ENCODE measurements at places on chromosomes 6 and 20. TPM values are rescaled to one million over a fixed set of nuclear protein-coding genes. Genes with fewer than 3 reads are reported as not detected.

DNA sequence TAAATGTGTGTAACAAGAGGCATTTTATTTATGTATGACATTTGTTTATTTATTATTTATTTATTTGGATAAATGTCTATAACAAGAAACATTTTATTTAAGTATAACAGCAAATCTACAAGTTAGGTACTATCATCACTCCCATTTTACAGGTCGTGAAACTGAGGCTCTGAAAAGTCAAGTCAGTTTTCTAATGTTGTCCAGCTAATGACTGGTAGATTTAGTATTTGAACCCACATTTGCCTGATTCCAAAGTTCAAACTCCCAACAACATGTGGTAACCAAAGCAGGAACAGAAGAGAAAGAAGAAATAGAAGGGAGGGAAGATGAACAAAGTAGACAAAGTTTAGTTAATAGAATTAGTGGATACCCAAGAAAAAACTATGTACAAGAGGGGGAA, 32.9 kb downstream of the BCAS1 start:
- DNase-seq = no peak
- no peak overlapping the region for H3K4me3 ChIP-seq
- no peak overlapping the region for H3K27ac ChIP-seq
- H3K27me3 ChIP-seq = no peaks in the 10 kb centered on the region
- H3K36me3 ChIP-seq = no peaks in the 10 kb centered on the region

- H3K4me1 ChIP-seq = peaks cover 14% of the 10 kb centered on the region
- H3K4me3 ChIP-seq = no peak overlapping the region
- H3K36me3 ChIP-seq = no peaks in the 10 kb centered on the region
- no peak for DNase-seq
Measured at GRCh38 chr6:4404415-4404814, 269.0 kb upstream of the ECI2 start.

DNA sequence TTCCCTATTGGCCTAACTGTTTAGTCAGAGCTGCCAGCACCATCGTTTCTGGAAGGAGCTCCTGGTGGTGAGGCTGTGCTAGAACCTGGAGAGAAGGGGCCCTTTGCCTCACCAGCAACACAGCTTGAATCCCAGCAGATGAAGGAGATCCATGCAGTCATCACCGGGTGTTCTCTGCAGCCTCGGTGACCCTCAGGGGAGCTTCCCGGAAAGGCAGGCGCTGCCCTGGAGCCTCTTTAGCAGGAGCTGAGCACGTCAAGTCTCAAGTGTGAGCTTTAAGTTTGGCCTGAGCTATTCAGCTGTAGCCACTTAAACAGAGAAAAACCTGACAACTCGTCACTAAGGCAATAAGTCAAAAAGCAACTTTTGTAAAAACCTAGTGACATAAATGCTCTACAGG, 181.2 kb upstream of the FOXQ1 start:
- H3K4me3 ChIP-seq = no peak overlapping the region
- H3K27ac ChIP-seq = no peak overlapping the region
- DNase-seq = no peak
- H3K4me1 ChIP-seq = peaks cover 18% of the 10 kb centered on the region
- H3K27me3 ChIP-seq = no peaks in the 10 kb centered on the region

DNA sequence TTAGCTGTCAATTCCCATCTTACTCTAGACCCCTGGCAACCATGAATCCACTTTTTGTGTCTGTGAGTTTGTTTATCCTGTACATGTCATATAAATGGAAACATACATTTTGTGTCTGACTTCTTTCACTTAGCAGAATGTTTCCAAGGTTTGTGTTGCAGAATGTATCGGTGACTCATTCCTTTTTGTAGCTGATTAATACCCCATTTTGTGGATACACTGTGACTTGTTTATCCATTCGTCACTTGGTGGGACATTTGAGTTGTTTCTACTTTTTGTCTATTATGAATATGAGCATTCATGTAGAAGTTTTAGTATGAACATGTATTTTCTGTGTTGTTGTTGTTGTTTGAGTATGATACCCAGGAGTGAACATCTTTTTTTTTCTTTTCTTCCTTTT, 21.4 kb downstream of the CDYL start:
- H3K4me3 ChIP-seq = no peak overlapping the region
- H3K27me3 ChIP-seq = no peaks in the 10 kb centered on the region
- peak; percentile 45 for DNase-seq
- peaks cover 14% of the 10 kb centered on the region for H3K4me1 ChIP-seq

DNA sequence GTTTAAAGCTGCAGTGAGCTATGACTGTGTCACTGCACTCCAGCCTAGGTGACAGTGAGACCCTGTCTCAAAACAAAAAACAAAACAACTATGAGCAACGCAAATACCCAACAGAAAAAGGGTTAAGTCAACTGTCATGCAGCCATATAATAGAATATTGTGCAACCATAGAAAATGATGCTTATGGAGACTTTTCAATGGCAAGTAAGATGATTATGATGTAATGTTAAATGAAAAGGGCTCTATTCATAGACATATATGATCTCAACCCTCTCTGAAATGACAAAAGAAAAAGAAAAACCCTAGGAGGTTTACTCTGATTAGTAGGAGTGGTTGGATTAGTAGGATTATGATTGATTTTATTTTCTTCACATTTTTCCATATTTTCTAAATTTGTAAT, 41.3 kb upstream of the TBC1D7 start:
- no peaks in the 10 kb centered on the region for H3K27me3 ChIP-seq
- H3K4me1 ChIP-seq = peaks cover 10% of the 10 kb centered on the region

GRCh38 chr6:84118191-84118590, 84.6 kb downstream of the MRAP2 start:
- no peak for DNase-seq
- no peak overlapping the region for H3K4me3 ChIP-seq
- no peak overlapping the region for H3K27ac ChIP-seq
- H3K4me1 ChIP-seq = no peaks in the 10 kb centered on the region

GRCh38 chr6:42805297-42805861, 23.5 kb downstream of the BICRAL start:
- H3K27me3 ChIP-seq = no peaks in the 10 kb centered on the region
- no peak for DNase-seq
- H3K27ac ChIP-seq = no peak overlapping the region
- peaks cover 14% of the 10 kb centered on the region for H3K4me1 ChIP-seq
- no peaks in the 10 kb centered on the region for H3K36me3 ChIP-seq

GRCh38 chr6:49955847-49956246, 8.1 kb downstream of the DEFB114 start:
- no peak overlapping the region for H3K4me3 ChIP-seq
- no peak for DNase-seq
- H3K27me3 ChIP-seq = no peaks in the 10 kb centered on the region
- H3K4me1 ChIP-seq = no peaks in the 10 kb centered on the region
- H3K36me3 ChIP-seq = no peaks in the 10 kb centered on the region

DNA sequence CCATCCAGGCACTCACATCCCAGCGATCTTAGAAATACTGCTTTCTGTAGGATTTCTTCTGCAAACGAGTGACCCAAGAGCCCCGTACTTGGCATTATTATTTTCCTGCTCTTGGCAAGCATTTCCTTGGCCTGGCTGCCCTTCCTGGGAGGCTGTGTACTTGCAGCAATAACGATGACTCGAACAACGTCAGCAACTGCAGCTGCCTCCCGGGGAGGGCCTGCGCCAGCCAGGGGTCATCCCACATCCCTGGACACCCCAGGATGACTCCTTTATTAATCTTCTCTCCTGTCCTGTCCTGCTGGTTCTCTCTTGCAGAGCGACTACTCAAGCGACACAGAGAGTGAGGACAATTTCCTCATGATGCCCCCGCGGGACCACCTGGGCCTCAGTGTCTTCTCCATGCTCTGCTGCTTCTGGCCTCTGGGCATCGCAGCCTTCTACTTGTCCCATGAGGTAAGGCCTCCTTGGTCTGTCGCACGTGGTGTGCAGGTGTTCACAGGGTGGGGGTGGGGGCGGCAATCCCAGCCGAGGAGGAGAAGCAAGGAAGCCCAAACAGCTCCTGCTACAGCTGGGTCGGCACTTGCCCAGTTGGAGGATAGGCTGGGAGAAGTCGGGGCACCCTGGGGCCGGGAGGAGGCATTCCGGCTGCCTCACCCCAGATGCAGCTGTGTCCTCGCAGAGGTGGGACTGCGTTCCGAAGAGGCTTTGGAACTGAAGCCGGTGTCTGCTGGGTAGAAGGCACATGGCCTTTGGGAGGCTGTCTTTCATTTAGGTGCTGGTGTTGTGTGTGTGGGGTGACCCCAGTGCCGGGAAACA, 115.3 kb downstream of the SYNDIG1 start:
- H3K27me3 ChIP-seq = no peaks in the 10 kb centered on the region
- 0 out of 2 replicates have a peak, but pooled peaks cover 3% of the 10 kb centered on the region for H3K4me1 ChIP-seq
- H3K36me3 ChIP-seq = no peaks in the 10 kb centered on the region
- H3K27ac ChIP-seq = no peak overlapping the region
- DNase-seq = peak; percentile 86
- H3K4me3 ChIP-seq = no peak overlapping the region

- peaks cover 66% of the 10 kb centered on the region for H3K27me3 ChIP-seq
- H3K4me1 ChIP-seq = no peaks in the 10 kb centered on the region
- H3K27ac ChIP-seq = no peak overlapping the region
Measured at GRCh38 chr20:9609887-9610502, 95.6 kb downstream of the LAMP5 start.

DNA sequence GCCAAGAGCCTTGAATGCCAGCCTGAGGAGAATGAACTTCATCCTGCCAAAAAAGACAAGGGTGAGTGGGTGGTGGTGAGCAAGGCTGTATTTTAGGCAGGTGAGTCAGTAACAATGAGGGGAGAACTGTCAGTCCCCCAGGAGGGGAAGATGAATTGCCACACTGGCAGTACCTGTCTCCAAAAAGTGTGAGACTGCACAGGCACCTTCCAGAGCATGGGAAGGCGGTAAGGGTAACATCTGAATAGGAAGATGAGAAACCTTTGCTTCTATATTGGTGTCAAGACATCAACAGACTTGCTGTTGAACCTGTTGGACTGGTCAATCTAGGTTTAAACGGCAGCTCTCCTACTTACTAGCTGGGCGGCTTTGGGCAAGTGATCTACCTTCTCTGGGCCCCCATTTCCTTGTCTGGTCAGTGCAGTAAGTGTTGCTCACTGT, 30.9 kb downstream of the STK35 start:
- peak; percentile 72 for DNase-seq
- peak overlapping the region; percentile 89 for H3K27ac ChIP-seq

DNA sequence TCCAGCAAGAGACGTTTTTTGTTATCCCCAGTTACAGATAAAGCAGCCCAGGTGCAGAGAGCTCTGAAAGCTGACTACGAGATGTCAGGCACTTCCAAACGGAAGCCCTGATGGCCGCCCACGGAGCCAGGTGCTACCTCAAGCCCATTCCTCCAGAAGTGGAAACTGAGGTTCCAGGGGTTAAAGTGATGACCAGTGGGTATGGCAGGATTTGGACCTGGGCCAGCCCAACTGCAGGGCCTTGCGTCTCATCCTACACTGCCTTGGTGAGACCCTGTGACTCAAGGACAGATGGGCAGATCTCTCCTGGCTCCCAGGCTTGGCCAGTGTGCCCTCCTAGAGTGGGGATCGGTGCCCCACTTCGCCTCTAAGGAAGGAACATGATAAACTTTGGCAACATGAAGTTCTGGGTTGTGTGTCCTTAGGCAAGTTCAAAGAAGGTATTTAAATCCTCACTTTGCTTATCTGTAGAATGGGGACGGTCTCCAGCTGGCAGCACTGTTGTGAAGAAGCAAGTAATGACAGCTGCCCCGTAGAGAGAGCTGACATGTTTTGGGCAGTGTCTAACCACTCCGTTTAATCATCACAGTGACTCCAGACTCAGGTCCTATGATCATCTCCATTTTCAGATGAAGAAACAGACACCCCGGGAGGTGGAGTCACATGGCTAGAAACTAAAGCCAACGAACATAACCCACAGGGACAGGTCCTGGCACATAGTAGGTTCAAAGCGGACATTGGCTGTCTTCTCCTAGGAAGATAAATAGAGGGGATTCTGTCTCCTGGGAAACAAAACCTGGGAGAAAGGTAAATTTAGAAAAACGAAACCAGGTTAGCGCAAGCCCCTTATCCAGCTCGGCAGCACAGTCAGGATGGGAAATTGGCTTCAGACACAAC, 34.4 kb upstream of the CDH22 start:
- H3K4me1 ChIP-seq = no peaks in the 10 kb centered on the region
- H3K36me3 ChIP-seq = no peaks in the 10 kb centered on the region
- peaks cover 62% of the 10 kb centered on the region for H3K27me3 ChIP-seq
- no peak overlapping the region for H3K4me3 ChIP-seq
- DNase-seq = no peak

DNA sequence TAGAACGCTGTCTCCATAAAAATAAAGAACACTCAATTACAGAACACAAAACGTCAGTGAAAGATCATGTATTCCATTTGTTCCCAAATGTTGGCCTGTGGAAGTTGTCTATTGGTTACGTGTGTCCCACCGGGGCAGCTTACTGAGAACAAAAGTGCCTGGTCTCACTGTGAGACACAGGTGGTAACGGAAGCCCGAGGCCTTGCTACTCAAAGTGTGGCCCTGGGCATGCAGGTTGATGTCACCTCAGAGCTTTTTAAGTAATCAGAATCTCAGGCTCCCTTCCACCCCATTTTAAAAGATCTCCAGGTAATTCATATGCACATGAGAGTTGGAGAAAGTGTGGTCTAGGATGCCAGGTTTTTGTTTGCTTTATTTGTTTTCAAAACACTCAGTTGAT, 422.5 kb upstream of the OPRM1 start:
- H3K27me3 ChIP-seq = no peaks in the 10 kb centered on the region
- DNase-seq = no peak
- no peaks in the 10 kb centered on the region for H3K36me3 ChIP-seq
- H3K4me1 ChIP-seq = no peaks in the 10 kb centered on the region
- H3K27ac ChIP-seq = no peak overlapping the region

DNA sequence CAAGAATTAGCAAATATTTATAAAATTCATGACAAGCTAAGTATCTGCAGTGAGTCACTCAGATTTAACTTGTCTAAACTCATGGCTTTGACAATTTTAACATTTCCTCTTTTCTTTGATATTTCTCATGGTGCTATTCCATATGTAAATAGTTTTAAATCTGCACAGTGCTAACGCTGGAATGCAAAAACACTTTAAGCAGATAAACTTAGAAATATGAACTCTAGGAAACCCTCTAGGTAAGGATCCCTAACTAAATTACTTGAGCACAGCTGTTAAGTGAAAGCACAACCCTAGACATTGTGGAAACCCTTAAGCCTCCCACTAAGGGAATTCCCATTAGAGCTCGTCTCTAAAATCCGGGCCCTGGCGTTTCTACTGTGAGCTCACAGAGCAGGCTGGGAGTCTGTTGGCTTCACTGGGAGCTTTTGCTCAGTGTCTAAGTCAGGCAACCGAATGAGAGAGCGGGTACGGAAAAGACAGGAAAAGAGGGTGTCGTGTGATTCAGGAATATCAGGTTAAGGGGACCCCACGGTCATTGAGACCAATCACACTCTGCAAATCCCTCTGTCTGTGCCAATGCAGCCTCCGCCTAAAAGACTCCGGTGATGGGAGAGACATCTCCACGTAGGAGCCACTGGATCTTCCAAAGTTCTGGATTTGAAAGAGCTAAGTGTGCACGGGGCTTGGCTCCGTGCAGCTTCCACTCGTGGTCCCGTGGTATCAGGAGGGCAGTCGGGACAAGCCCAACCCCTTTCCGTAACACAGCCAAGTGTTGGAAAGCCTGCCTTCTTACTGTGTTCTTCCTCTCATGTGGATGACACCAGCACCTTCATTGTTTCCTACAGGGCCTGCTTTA, 112.3 kb upstream of the RPS6KA2 start:
- DNase-seq = no peak
- H3K27ac ChIP-seq = no peak overlapping the region
- no peaks in the 10 kb centered on the region for H3K36me3 ChIP-seq
- no peaks in the 10 kb centered on the region for H3K27me3 ChIP-seq

OPRL1 gene
- 0.53 TPM for polyA plus RNA-seq

MED20 gene
- 25.5 TPM for polyA plus RNA-seq

F13A1 gene
- polyA plus RNA-seq = not detected

ARG1 gene
- polyA plus RNA-seq = not detected

CEP85L gene
- 11.7 TPM for polyA plus RNA-seq

PSORS1C2 gene
- polyA plus RNA-seq = 0.16 TPM

DLGAP4 gene
- 68.1 TPM for polyA plus RNA-seq

PREP gene
- polyA plus RNA-seq = 41.8 TPM

HMGN3 gene
- polyA plus RNA-seq = 86.5 TPM

Measured in GM23248 (cell line).